Stimulated activated CD4-positive, alpha-beta T cell treated with anti-CD3 and anti-CD28 coated beads, Interleukin-15, amount 100 ng/mL, for 24 hours (primary cell): ENCODE measurements at places on chromosomes 11 and 22.

DNA sequence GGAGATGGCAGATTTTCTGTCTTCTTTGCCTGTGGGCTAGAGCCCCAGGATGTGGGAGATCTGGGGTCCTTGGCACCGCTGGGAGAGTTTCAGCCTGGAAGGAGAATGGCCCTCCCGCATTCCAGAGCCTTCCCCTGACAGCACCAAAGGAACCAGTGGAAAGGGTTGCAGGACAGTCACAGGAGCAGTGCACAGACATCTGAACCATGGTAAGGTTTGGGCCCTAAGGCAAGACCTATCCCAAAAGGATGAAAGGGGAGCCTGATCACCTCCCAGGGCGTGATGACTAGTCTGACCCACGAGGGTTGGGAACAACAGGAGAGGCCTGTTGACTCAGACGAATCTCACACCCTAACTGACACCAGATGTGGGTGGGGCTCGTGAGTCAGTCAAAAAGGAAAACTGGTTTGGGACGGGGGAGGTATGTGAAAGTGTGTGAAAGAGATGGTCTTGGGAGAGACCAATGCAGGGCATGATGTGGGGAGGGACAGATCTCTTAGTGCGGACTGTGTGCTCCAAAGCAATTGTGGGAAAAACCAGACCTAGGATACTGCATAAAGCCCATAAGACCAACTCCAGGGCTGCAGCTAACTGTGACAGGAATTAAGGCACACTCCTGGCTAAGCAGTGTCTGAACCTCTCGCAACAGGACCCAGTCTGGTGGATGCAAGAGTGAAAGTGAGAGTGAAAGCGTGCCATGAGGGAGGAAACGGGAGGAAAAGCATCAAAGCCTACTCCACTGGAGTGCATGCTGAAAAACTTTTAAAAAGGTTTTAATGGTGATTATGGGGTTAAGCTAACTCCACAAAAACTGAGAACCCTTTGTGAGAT lies 39.1 kb upstream of the GLYAT start:
- DNase-seq, result peak; percentile 8

DNA sequence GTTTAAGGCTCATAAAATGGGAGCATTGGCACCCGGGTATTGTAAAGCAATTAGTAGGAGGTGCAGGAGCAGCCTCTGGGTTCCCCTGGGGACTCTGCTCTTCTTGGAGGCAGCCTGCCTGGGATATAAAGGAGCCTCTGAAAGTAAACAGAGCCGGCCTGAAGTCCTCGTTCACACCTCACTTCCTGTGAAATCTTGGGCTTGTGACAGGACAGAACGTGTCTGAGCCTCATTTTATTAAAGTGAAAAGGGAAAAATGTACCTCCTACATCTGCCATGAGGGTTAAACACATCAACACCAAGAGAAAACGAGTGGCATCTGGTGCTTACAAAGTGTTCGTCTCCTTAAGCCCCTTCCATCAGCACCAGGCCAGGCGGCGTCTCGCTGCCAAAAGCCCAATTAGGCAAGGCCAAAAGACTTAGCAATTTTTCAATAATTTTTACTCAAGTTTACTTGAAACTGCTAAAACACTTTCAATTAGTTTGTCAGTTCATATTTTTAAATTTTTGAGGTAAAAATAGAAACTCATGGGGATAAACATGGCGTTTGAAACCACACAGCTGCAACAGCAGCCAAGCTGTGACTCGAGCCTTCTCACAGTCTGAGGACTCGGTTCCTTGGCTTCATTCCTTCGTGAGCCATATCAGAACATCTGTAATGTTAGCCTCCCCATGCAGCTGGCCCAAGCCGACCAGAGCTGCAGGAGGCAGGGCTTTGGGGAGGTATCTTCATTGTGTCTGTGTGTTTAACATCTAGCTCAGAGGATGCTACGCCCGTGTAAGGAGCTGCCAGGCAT lies 33.6 kb downstream of the MAP6 start:
- DNase-seq, result no peak

DNA sequence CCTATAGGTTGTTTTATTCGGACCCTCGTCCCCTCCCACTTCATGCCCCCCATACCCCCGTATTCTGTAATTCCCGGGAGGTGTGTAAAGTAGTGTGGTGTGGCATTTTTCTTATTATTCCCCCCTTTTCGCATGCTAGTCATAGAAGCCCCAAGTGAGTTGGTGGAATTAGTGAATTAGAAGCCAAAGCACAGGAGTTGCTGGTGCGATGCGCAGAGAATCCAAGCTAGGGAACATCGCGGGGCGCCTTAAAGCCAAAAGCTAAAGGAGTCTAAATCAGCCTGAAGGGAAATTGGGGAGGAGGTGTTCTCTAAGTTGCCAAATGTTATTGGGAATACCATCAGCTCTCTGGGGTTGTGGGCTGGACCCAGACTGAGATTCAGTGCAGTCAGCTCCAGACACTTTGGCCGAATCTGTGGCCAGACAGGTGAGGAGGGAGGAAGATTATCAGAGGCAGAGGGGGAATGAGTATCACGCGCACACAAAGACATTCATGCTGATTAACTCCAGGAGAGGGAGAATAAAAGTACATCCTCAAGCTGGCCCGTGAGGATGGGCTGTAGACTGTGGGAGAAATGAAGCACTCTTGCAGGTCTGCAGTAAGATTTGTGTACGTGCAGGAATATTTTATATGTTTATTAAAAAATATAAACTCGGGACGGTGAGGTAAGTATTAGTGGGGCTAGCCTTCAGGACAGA lies 102.8 kb upstream of the HSD17B12 start:
- no peak for DNase-seq

- DNase-seq, result no peak
Measured at GRCh38 chr11:1064167-1064566, 10.5 kb upstream of the MUC2 start.

GRCh38 chr22:46602025-46602424 lies 18.2 kb upstream of the GRAMD4 start:
- no peak for DNase-seq

- DNase-seq, result no peak
Measured at GRCh38 chr22:35719212-35719875, 1.7 kb downstream of the APOL5 start.

DNA sequence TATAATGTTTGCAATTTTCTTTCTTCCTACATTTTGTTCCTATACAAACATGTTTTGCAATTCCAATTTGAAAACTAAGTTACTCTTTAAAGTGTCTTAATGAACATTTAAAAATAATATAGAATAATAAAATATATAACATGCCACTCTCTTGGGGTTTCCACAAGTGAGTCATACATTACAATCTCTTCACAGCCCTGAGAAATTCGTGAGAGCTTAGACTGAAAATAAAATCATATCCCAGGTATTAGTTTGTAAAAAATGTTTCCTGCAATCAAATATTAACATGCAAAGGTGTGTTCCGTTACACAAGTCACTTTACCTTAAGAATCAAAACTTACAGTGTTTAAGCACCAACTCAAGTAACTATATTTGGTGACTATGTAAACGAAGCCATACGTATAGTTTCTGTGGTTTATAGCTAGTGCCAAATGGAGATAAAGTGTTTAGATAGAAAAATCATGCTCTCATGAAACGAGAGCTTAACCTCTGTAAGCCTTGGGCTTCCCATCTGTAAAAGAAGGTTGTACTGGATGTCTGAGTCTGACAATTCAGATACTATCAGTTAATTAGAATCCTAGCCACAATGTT lies 253.6 kb upstream of the ANO3 start:
- no peak for DNase-seq

DNA sequence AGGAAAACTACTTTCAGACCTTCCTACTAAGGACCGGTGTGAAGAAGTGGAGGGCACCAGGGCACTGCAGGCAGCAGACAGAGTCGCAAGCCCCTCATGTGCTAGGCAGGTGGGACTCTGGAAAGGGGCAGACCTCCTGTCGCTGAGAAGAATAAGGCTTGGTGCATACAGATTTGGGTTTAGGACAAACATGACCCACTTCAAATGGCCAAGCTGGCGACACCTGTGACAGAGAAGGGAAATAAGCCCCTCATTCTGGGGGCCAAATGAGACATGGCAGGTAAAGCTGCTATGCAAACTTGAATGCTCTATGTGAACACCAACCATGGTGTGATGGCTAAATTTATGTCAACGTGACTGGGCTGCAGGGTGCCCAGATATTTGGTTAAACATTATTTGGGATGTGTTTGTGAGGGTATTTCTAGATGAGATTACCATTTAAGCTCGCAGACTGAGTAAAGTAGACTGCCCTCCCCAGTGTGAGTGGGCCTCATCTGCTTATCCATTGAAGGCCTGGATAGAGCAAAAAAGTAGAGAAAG lies 112.4 kb upstream of the PITPNB start:
- no peak for DNase-seq

DNA sequence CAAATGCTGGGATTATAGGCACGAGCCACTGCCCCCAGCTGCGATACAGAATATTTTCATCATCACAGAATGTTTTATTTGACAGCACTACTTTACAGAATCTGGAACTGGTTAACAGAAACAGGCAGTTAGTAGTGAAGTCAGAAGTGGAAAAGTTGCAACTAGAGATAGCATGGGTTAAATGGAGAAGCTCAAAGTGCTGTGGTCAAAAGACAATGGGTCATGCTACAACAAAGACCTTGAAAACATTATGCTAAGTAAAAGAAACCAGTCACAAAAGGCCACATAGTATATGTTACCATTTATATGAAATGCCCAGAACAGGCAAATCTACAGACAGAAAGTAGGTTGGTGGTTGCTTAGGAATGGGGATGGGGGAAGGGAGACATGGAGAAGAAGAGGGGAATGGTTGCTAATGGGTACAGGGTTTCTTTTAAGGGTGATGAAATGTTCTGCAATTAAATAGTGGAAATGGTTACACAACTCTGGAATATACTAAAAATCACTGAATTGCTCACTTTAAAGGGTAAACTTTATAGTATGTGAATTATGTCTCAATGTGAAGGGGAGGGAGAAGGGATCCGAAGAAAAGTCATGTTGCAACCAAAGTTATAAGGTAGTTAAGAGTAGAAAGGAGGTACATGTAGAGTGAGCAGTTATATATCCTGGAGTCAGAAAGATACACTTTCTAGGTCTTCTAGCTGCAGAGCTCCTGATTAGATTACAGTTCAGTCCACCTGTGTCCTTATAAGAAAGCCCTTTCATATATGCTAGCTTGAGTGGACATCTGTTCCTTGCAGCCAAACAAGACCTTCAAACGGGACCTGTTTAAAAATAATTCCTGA lies 46.3 kb upstream of the RAPSN start:
- no peak for DNase-seq

- no peak for DNase-seq
Measured at GRCh38 chr11:119316016-119316728, 758 bp downstream of the MCAM start.

- DNase-seq, result peak; percentile 35
Measured at GRCh38 chr22:41445129-41446056, 1.2 kb downstream of the TOB2 start.

DNA sequence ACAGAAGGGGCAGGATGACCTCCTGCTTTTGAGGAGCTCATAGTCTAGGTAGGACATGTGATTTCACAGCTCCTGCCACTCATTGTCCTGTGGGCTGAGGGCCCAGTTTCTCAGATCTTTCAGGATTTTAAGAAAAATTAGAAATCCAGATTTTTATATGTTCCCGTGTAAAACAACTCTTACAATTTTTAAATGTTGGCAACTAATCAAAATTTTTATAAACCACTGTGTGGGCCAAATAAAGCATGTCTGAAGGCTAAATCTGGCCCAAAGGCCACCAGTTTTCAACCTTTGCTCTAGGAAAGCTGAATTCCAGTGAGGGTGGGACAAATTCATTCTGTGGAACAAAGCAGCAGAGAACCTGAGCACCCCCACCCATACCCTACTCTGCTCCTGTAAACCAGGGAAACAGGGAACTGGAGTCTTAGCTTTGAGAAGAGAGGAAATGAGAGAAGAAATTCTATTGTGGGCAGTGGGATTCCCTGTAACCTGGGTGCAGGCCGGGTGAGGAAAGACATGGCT lies 20.6 kb downstream of the LRRC32 start:
- no peak for DNase-seq

GRCh38 chr11:35682230-35683173 lies 19.9 kb downstream of the TRIM44 start:
- no peak for DNase-seq

DNA sequence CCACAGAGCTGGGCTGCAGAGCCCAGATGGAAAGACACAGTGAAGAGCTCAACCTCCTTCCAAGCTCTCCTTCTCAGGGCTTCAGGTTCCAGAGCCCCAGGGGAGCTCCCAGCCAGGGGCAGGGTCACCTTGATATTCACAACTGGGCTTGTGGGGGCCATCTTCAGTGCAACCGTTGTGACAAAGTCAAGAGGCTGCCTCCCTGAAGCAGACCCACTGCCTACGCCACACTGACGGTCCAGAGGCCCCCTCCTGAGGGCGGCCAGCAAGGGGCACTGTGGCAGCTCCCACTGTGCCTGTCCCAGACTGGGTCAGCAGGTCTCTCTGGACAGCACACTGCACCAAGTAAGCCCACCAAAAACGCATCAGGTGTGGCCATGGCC lies 84.1 kb downstream of the DGCR2 start:
- DNase-seq, result no peak

GRCh38 chr11:104036588-104036987 lies at the start of gene DDI1:
DDI1 (plus strand) TSS chr11:104036640; CDS start chr11:104036823, 183 bp downstream.
- no peak for DNase-seq

- no peak for DNase-seq
Measured at GRCh38 chr11:60984636-60985035, 13.2 kb downstream of the CD6 start.

GRCh38 chr11:130631119-130631518 lies 182.7 kb downstream of the ADAMTS15 start:
- peak; percentile 25 for DNase-seq

DNA sequence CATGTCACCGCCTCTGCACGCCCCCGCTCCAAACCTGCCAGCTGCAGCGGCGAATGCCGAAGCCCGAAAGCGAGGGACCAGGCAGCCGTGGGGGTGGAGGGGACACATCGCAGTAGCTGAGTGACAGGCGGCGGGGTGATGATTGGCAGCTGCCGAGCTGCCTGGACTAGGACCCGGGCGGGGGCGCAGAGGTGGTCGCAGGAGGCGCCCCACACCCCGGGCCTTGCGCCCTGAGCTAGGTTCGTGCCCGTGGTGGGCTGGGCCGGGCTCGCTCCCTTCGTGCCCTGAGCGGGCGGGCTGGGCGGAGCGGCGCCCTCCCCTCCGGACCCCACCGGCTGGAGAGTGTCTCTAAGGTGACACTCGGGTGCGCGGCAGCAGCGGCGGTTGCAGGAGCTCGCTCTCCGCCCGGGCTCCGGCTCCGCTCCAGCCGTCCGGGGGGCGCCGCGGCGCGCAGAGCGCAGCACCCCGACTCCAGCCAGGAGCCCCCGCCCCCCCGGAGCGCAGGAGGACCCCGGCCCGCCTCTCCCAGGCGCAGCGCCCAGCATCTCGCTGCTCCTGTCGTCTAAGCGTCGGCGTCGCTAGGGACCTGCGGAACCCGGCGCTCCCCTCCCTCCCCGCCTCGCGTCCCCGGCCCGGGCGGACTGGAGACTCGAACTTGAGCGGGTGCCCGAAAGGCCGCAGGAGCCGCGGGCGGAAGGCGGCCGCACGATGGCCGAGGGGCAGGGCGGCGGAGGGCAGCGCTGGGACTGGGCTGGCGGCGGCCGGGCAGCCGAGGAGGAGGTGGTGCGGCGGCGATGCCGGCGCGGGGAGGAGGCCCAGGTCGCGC lies 14.5 kb upstream of the DGKZ start:
- peak; percentile 71 for DNase-seq

GRCh38 chr11:126683766-126684728 lies 316.5 kb downstream of the KIRREL3 start:
- no peak for DNase-seq

- peak; percentile 33 for DNase-seq
Measured at GRCh38 chr22:37525073-37525745, 6.0 kb upstream of the CARD10 start.
